Prostate gland (tissue), 2 donors: ENCODE measurements at places on chromosomes 5 and 9. TPM values are rescaled to one million over a fixed set of nuclear protein-coding genes. Genes with fewer than 3 reads are reported as not detected.

- DNase-seq = no peak
- no peak overlapping the region for H3K4me3 ChIP-seq
- no peaks in the 10 kb centered on the region for H3K36me3 ChIP-seq
- H3K4me1 ChIP-seq = no peaks in the 10 kb centered on the region
- H3K27me3 ChIP-seq = no peaks in the 10 kb centered on the region
Measured at GRCh38 chr5:158780656-158781237, 319.0 kb downstream of the EBF1 start.

The WNT8A gene
- total RNA-seq = 1.1 TPM

DNA sequence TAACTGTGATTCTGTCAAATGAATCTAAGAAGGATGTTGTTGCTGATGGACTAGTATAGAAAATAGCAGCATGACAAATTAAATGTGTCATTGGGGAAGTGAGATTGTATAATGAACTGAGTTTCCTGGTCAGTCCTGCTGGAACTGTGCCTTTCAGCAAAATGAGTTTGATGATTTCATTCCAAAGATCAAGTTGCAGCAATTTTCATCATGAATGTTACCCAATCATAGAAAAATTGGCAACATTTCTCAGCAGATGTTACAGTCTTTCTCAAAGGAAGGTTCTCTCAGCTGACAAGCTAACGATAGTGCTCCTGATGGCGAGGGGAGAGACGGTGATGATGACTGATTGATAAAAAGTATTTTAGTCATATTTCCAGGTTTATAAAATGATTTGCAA is 10.7 kb downstream of the PCDHAC2 start:
- H3K27ac ChIP-seq = no peak overlapping the region
- no peaks in the 10 kb centered on the region for H3K36me3 ChIP-seq
- DNase-seq = no peak
- no peak overlapping the region for H3K4me3 ChIP-seq
- H3K4me1 ChIP-seq = no peaks in the 10 kb centered on the region

The PTGES2 gene
- total RNA-seq = 96.1 TPM

The CBY3 gene
- not detected for total RNA-seq

The NRG2 gene
- total RNA-seq = 6.6 TPM

DNA sequence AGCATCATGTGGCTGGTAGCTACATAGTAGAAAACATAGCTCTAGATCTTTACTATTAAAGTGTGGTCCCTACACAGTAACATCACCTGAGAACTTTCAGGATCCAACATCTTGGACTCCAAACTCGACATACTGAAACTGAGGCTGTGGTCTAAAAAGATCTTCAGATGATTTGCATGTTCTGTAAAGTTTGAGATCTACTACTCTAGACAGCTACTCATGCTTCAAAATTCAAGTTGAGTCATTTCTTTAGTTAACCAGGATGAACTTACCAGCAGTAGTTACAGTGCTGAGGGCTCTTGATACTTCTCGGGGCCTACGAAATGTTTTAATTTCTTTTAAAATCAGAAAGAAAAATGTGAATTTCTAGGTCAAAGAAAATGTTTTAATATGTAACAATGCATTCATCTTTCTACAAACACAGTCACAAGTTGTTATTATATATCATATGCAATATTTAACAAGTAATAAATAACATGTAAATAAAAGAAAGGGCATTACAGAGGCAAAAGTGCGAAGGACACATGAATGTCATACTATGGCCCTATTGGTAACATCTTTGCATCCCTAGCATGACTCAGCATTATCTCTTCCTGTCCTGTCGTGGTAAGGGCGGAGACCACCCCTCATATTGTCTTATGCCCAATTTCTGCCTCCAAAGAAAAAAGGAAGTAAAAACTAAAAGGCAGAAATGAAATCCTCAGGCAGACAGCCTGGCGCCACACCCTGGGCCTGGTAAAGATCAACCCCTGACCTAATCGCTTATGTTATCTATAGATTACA is 563.9 kb upstream of the TLE4 start:
- no peaks in the 10 kb centered on the region for H3K36me3 ChIP-seq
- H3K27ac ChIP-seq = no peak overlapping the region
- no peaks in the 10 kb centered on the region for H3K27me3 ChIP-seq
- no peak for DNase-seq
- H3K4me3 ChIP-seq = no peak overlapping the region

GRCh38 chr5:149141224-149141956 is at the start of gene ABLIM3:
Gene ABLIM3, plus strand, starts transcription at chr5:149141493. Its CDS starts 603 bp downstream, at chr5:149142096.
- peak within 1 kb of the TSS; percentile 65 for H3K4me3 ChIP-seq
- no peaks in the 10 kb centered on the region for H3K27me3 ChIP-seq
- H3K27ac ChIP-seq = peak within 1 kb of the TSS; percentile 39
- peak; percentile 45 for DNase-seq

The SOWAHA gene
- total RNA-seq = 4.1 TPM

DNA sequence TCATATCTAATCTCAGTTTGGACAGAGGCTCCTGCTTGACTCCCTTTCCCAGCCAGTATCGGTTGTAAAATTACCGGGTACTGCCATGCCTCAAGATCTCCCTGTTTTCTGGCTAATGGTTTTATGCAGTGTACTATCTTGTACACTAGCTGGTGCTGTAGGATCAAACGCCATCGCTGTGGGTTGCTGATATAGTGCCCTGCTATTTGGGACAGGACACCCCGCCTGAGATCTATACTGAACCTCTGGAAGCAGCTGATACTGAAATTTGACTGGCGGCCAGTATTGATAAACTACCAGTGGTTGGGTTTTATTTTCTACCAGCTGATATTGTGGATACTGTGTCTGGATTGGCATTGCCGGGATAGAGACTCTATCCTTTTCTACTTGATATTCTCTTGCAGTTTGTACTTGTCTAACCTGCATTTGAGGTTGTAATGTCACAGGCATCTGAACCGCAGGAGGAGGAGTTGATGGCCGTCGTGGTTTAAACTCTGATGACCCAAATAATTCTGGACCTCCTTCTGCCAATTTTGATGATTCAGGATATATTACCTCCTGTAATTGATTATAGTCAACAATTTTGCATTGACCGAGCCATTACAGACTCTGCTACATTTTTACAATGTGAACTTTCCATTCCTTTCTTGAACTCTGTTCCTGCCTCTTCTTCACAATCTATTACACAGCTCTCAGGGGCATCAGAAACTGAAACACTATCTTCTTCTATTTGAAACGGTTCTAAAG is 112.5 kb upstream of the LARP1 start:
- H3K36me3 ChIP-seq = no peaks in the 10 kb centered on the region
- H3K4me1 ChIP-seq = peaks cover 3% of the 10 kb centered on the region
- H3K27ac ChIP-seq = no peak overlapping the region
- H3K4me3 ChIP-seq = no peak overlapping the region
- H3K27me3 ChIP-seq = no peaks in the 10 kb centered on the region

The ANKRD31 gene
- 3.7 TPM for total RNA-seq

GRCh38 chr5:88830567-88830966 is 52.4 kb downstream of the MEF2C start:
- no peak overlapping the region for H3K27ac ChIP-seq
- H3K4me3 ChIP-seq = no peak overlapping the region
- DNase-seq = no peak

GRCh38 chr5:54329731-54330709 is 19.6 kb upstream of the ARL15 start:
- H3K27ac ChIP-seq = no peak overlapping the region
- H3K4me1 ChIP-seq = no peaks in the 10 kb centered on the region
- DNase-seq = no peak
- no peaks in the 10 kb centered on the region for H3K36me3 ChIP-seq
- no peak overlapping the region for H3K4me3 ChIP-seq

DNA sequence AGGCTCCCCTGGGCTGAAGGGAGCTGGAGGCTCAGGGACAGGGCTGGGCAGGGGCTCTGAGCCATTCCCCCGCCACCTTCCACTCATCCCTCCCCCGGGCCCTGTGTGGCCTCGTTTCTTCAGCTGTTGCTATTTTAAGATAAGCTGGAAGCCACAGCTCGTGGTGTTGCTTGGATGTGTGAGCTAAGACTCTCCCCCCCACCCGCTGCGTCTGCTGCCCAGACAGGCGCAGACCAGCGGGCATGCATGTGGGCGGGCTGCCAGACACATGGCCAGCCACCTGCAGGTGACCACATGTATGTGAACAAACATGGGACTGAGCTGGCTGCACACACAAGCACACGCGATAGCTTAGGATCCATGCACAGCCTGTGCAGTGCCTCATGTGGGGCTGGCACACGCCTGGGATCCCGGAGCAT is 8.7 kb downstream of the SNCB start:
- peaks cover 28% of the 10 kb centered on the region for H3K27me3 ChIP-seq
- no peak for DNase-seq
- H3K4me1 ChIP-seq = no peaks in the 10 kb centered on the region
- H3K36me3 ChIP-seq = no peaks in the 10 kb centered on the region
- no peak overlapping the region for H3K4me3 ChIP-seq

DNA sequence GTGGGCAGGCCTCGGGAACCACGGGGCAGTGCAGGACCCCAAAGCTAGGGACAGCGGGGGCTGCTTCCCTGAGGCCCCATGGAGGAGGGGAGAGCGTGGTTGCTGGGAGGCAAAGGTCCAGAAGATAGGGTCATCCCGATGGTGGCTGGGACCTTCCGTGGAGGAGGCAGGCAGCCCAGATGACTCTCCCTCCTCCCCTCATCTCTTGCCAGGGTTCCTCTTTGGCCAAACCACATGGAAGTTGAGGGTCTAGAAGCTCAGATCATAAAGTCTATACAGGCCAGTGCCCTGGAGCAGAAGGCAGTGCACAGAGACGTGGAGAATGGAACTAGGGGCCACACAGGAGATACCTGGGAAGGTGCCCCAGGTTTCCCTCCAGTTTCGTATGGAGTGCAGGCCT is 22.6 kb downstream of the DAB2IP start:
- H3K27me3 ChIP-seq = no peaks in the 10 kb centered on the region
- DNase-seq = no peak
- no peaks in the 10 kb centered on the region for H3K4me1 ChIP-seq
- no peak overlapping the region for H3K27ac ChIP-seq
- no peak overlapping the region for H3K4me3 ChIP-seq

- H3K4me1 ChIP-seq = no peaks in the 10 kb centered on the region
- H3K4me3 ChIP-seq = no peak overlapping the region
- no peaks in the 10 kb centered on the region for H3K36me3 ChIP-seq
- no peaks in the 10 kb centered on the region for H3K27me3 ChIP-seq
- no peak for DNase-seq
Measured at GRCh38 chr9:91243029-91243428, 118.7 kb downstream of the AUH start.

GRCh38 chr9:115943431-115944165 is 210.0 kb upstream of the PAPPA start:
- DNase-seq = no peak
- H3K4me3 ChIP-seq = no peak overlapping the region
- H3K27me3 ChIP-seq = no peaks in the 10 kb centered on the region
- H3K4me1 ChIP-seq = no peaks in the 10 kb centered on the region

The IQGAP2 gene
- 41.5 TPM for total RNA-seq

DNA sequence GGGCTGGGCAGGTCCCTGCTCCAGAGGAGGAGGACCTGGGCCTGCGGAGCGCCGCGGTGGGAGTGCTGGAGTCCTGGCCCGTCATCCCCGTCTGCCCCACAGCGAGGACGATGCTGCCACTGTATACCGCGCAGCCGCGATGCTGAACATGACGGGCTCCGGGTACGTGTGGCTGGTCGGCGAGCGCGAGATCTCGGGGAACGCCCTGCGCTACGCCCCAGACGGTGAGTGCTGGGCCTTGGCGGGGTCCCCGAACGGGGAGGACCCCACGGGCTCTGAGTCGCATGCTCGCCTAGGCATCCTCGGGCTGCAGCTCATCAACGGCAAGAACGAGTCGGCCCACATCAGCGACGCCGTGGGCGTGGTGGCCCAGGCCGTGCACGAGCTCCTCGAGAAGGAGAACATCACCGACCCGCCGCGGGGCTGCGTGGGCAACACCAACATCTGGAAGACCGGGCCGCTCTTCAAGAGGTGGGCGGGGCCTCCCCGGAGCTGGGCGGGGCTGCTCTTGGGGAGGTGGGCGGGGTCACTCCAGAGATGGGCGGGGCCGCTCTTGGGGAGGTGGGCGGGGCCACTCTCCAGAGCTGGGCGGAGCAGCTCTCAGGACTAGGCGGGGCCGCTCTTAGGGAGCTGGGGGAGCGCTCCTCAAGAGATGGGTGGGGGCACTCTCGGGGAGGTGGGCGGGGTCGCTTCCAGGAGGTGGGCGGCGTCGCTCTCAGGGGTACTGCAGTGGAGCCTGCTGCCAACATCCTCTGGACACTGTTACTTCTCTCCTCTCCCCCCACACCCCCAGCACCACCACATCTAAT is 13.1 kb downstream of the LRRC26 start:
- H3K4me3 ChIP-seq = no peak overlapping the region
- no peaks in the 10 kb centered on the region for H3K4me1 ChIP-seq
- H3K27me3 ChIP-seq = peaks cover 4% of the 10 kb centered on the region
- H3K36me3 ChIP-seq = no peaks in the 10 kb centered on the region
- DNase-seq = no peak

The SIMC1 gene
- total RNA-seq = 15.9 TPM

GRCh38 chr5:132026516-132027008 is 15.1 kb upstream of the ACSL6 start:
- no peaks in the 10 kb centered on the region for H3K36me3 ChIP-seq
- no peaks in the 10 kb centered on the region for H3K27me3 ChIP-seq
- H3K27ac ChIP-seq = no peak overlapping the region

GRCh38 chr5:38410304-38410990 is 146.0 kb downstream of the LIFR start:
- no peaks in the 10 kb centered on the region for H3K27me3 ChIP-seq
- no peak for DNase-seq
- H3K36me3 ChIP-seq = no peaks in the 10 kb centered on the region
- no peak overlapping the region for H3K27ac ChIP-seq
- no peaks in the 10 kb centered on the region for H3K4me1 ChIP-seq

DNA sequence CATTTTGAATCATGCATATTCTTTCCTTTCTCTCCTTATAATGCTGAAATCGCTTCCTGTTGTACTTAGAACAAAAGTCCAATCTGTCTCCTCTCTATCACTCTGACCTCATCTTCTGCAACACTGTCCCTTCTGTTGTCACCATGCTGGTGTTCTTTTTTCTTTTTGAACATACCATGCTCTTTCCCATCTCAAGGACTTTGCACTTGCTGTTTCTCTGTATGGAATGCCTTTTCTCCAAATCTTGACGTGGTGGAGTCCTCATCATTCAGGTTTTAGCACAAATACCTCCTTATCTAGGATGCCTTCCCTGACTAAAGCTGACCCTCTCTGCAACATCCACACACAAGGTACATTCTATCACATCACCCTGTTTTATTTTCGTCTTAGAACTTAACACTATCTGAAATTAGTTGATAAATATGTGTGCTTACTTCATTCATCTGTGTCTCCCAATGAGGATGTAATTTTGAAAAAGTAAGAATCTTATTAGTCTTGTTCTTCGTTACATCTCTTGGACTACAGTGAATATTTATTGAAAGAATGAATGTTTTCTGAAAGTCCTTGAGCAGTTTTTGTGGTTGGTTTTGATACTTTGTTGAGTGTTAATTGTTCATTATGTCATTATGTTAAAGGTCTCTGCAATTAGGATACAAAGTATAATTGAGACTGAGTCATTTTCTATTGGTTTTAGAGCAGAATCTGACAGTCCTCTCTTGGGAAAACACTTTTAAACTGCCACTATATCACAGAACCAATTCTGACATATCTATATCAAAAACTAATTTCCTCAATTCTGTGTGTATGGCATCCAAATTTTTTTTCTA is 145.3 kb upstream of the RASA1 start:
- H3K27me3 ChIP-seq = no peaks in the 10 kb centered on the region
- H3K36me3 ChIP-seq = no peaks in the 10 kb centered on the region
- no peak overlapping the region for H3K27ac ChIP-seq
- no peak overlapping the region for H3K4me3 ChIP-seq

GRCh38 chr5:8912106-8912505 is 633.8 kb downstream of the SEMA5A start:
- H3K36me3 ChIP-seq = no peaks in the 10 kb centered on the region
- H3K27ac ChIP-seq = no peak overlapping the region
- no peak overlapping the region for H3K4me3 ChIP-seq
- no peaks in the 10 kb centered on the region for H3K4me1 ChIP-seq
- DNase-seq = no peak
